HFFc6 (cell line): ENCODE measurements at places on chromosomes 13 and 19.

DNA sequence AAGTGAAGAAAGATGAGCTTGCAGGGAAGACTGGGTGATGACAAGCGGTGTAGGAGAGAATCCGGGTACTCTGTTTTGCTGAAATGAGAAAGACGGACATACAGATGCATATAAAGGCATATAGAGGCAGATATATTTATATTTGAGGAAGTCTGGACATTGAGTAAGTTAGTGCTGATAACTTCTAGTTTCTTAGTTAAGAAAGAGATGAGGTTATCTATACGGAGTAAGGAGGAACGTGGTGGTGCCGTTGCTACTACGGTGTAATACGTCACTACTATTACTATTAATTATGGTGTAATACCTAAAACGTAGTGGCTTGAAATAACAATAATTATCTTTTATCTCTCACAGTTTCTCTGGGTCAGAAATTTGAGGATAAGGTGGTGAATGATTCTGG is 9.8 kb upstream of the CPB2 start:
- DNase-seq, result no peak

DNA sequence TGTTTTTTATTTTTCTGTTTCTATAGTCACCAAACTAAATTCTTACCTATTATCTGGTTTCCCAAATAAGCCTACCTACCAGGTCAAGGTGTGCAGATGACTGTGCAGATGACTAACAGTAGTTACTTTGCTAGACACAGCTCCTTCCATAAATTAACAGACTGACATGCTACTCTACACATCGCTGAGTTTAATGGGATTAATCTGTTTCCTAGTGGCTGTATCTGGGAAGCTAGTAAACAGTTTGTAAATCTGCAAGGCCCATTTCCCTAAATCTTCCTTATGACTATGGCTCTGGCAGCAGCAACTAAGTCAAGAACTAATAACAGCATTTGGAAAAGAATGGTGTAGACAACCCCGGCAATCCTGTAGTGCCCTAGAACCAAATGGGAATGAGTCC is 27.9 kb downstream of the MIPEP start:
- DNase-seq, result no peak

DNA sequence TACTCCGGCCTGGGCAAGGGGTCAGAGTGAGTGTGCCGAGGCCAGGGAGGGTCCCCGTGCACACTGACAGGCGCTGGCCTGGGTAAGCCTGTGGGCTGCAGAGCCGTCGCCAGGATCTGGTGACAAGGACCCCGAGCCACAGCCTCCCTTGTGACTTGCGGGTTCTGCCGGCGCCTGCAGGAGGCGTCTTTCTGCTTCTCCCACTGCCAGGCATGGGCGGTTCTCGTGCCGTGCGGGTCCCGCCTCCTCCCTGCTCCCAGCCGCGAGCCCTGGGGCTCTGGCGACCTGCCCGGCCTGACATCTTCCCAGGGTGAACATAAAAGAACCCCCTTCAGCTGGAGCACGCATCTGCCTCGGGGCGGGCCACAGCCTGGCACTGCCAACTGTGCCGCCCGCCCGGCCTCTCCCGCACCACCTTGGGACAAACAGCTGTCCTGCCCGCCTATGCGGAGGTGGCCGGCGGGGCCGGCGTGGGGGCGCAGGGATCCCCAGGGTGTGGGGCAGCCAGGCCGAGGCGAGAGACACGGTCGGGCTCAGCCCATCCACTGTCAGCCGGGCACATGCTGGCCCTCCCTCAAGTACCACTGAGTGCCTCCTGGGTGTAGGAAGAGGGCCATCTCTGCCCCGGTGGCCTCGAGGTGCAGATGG is 1.5 kb upstream of the HCN2 start:
- peak; percentile 88 for DNase-seq

DNA sequence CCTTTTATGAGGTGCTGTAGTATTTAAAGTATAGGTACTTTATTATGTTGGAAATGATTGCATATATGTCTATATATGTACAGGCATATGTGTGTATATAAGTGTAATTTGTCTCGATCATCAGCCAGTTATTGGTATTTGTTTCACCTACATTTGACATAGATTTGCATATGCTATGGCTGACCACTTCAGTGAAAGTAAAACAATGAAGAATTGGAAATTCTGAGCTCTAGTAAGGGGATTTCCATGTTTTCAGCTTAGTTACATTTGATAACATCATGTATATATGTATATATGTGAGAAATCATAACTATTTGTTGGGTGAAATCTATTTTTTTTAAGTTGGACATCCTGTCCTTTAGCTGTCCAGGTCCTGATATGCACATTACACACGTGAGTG is 1303.9 kb downstream of the EFNB2 start:
- DNase-seq, result no peak

DNA sequence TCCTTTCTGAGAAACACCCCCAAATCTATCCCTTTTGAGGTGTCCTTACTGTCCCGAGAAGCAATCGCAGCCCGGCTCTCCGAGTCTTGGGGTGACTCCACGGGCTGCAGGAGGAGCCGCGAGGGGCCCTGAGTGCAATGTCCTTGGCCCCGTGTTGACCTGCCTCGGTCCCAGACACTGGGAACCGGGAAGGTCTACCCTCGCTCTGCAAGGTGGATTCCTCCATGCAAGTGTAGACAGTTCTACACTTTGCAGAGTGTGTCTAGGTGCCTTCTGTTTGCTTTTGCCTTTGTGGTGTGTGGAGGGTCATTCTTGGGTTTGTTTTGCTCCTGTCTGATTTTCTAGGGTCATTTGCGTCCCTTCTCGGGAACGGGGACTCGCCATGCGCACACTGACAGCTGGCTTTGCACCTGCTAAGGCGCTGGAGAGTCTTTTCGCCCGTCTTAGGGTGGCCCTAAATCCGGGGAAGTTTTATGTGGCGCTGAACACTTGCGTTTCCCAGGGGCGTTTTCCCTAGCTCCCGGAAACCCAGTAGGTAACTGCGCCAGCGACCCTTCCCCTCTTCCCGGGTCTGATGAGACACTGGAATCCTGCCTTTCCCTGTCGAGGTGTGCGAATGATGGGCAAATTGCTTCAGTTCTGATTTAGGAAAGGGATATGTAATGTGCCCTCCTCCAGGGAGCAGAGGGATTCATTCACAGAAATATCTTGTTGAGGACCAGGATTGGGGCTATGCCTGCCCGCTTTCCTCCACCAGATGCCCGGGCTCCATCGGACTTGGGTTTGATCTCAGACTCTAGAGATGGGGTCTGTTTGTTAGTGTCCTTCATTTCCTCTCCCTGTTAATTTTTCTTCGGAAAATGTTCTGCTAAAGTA is 755 bp downstream of the SERTM1 start:
- DNase-seq, result no peak

GRCh38 chr19:53903055-53903680 is 5.9 kb upstream of the CACNG7 start:
- peak; percentile 22 for DNase-seq

DNA sequence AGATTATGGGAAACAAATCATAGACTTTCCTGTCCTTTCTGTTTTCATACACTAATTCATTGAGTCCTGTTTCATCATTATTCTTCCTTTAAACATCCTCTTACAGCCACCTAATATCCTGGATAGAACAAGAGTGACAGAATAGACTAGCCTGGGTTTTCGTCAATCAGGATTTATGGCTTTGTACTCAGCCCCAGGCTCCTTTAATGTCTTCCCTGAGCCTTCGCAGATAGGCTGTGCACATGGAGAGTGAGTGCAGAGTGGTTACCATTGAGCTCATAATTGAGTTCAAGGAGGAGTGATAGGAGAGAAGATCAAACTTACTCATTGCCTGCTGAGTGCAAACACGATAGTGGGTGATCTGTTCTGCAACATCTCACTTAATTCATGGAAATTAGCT is 304.9 kb downstream of the TDRD3 start:
- DNase-seq, result no peak

DNA sequence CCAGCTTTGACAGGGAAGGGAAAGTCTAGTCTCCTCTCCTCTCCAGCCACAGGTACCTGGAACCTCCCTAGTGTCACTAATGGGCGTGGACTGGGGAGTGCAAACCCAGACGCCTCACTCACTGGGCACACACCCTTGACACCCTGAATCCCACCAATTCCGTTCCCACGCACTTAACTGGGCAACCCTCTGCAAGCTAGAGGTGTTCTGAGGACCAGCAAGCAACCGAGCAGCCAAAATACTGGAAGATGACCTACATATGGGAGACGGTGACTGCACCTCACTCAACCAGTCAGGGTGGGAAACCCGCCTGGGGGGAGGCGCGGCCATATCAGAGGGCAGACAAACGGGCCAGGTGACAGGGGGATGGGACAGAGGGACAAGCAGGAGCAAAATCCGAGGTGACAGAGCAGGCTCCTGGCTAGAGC is 991 bp downstream of the ABHD17A start:
- DNase-seq, result no peak

DNA sequence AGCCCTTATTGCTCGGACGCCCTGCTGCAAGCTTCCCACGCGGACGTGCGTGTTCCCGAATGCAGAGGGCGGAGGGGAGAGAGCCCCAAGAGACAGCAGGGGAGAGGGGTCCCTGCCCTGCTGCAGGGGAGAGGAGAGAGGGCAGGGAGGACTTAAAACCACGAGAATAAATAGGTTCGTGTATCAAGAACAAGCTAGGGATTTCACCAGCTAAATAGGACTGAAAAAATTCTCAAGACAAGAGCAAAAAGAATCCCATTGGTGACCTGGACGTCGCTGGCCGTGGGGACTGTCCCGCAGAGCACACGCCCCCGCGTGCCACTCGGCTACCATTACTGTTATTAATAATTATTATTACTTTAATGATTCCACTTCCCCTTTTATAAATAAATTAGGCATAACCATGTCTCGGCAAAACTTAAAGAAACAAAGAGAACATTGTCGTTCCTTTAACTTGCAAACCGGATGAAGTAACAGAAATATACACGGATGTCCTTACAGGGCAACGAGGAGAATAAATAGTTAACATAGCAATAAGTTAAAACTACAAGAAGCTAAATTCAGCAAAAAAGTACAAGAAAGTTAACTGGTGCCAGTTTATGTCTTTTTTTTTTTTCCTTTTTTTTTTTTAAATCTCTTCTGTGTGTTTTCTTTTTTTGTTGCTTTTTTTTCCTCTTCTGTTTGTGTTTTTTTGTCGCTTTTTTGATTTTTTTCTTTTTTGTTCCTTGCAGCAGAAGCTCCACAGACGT is 16.6 kb downstream of the PRKCSH start:
- no peak for DNase-seq

DNA sequence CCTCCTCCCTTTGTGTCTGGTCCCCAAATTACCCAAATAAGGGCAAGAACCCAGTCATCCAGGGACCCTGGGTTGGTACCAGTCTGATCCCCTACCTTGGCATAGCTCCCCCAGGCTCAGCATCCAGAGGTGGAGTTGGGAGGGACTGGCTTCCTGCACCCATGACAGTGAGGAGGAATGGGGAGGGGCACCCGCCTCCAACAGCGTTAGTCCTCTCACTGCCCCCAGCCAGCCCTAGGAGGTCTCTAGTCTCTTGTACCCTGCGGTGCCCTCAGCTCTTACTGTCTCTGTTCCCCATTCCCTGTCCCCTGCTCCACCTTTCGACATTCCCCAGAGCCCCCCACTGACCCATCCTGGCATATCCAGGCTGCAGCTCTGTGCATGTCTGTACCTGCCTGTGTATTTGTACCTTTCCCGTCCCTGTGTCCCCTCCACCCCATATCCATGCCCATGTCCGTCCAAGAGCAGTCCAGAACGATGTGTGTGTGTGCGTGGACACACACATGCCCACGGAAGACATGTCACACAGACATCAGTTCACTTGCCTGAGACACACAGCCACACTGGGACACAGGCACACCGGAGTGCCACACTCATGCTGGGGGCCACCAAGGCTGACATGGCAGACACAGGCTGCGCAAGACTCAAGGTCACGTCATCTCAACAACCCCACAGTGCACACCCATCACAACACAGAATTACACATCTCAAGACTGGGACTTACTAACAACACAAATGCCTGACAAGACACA is 17.8 kb downstream of the ERFL start:
- no peak for DNase-seq
